ENCODE measurements at places on chromosomes 12 and 14.

- DNase-seq: no peak
Observed at GRCh38 chr14:87869619-87870583, 123.1 kb downstream of the GALC start.

DNA sequence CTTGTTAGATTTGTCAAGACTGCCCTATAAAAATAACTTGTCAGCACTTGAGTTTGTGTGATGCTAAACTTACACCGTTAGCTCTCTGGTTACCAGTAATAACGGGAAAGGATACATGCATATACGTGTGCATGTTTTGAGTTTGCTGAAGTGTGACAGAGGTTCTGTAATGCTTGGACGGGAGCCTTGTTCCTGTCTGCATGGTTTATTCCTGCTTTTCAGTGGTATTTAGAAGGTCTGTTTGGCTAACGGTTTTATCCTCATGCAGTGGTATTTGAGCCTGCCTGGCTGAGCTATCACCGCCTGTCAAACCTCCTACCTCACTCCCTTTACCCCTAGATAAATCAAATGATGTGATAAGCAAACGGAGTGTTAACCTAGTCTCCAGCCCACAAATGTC is 305.6 kb downstream of the GALC start:
- DNase-seq: no peak

DNA sequence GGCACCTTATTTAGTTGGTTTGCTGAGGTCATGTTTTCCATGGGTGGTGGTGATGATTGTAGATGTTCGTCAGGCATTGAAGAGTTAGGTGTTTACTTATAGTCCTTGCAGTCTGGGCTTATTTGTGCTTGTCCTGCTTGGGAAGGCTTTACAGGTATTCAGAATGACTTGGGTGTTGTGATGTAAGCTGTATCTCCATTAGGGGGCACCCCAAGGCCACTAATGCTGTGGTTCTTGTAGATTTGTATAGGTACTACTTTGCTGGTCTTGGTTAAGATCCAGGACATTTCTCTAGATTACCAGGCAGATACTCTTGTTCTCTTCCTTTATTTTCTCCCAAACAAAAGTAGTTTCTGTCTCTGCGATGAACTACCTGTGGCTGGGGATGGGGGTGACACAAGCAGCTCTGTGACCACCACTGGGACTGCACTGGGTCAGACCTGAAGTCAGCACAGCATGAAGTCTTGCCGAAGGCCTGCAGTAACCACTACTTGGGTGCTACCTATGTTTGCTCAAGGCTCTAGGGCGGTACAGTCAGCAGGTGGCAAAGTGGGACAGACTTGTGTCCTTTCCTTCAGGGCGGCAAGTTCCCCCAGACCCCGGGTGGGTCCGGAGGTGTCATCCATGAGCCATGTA is 35.8 kb upstream of the FBXO33 start:
- DNase-seq: no peak

DNA sequence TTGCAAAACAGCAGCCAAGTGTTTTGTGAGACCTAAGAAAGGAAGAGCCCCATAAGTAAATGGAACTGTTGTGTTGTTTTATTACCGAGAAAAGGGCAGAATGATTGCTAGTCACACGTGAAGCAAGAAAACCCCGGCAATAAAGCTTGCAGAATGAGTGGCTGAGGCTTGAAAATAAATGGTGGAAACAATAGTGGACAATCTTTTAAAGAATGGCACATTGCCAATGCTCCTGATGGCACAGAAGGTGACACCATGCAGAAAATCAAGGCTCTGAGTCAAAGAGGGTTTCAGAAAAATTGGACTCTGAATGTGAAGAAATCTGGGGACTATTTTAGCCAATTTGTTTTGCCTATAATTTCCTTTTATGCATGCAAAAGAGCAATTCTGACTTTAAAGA is 4.0 kb upstream of the AQP2 start:
- no peak for DNase-seq

DNA sequence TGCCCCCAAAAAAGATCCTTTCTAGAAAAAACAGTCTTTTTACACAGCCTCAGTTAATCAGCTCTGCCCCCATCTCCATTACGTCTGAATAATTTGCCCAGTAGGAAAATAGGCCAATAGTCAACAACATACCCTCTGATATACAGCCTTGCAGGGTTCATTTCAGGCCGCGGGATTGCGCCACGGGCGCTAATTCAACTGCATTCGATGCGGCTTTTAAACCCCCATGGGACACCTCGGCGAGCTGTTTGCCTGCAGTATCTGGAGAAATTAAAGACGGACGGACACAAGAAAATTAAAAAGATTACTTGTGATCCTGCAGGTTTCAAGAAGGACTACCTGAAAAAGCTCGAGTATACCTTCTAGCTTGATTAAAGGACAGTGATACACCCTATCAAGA is 36.1 kb downstream of the ERP29 start:
- no peak for DNase-seq

- no peak for DNase-seq
Observed at GRCh38 chr14:56413721-56414120, 165.9 kb upstream of the TMEM260 start.

- no peak for DNase-seq
Observed at GRCh38 chr14:29682789-29683188, 244.9 kb downstream of the PRKD1 start.

GRCh38 chr12:49358483-49359141 is 8.7 kb upstream of the SPATS2 start:
- DNase-seq: no peak

- DNase-seq: no peak
Observed at GRCh38 chr12:124685689-124686369, 118.4 kb upstream of the NCOR2 start.

DNA sequence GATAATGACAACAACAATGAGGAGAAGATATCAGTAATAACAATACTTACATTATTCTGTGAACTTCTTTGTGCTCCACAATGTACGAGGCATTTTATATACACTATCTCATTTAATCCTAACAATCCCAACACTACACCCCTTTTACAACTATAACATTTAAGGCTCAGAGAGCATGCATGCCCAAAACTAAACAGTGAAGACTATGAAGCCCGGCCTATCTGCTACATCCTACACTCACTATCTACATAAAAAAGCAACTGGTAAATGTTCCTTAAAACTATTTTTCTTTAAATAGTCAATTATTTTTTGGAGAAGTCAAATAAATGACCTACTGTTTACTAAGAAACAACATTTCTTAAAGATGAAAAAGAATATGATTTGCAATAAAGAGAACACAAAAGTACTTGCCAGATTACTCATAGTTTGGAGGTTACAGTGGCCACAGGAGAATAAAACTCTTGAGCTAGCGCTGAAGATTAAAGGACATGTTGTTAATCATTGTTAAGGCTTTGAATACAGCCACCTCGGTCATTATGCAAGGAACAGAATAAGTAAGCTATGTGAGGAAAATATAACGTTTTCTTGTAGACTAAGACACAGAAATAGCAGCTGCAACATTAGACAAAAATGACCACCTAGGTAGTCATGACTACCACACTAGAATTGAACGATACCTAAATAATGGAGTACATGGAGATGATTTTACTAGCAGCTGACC is 56.7 kb downstream of the EPS8 start:
- no peak for DNase-seq

GRCh38 chr12:104533134-104533533 is 76.4 kb downstream of the CHST11 start:
- DNase-seq: no peak

DNA sequence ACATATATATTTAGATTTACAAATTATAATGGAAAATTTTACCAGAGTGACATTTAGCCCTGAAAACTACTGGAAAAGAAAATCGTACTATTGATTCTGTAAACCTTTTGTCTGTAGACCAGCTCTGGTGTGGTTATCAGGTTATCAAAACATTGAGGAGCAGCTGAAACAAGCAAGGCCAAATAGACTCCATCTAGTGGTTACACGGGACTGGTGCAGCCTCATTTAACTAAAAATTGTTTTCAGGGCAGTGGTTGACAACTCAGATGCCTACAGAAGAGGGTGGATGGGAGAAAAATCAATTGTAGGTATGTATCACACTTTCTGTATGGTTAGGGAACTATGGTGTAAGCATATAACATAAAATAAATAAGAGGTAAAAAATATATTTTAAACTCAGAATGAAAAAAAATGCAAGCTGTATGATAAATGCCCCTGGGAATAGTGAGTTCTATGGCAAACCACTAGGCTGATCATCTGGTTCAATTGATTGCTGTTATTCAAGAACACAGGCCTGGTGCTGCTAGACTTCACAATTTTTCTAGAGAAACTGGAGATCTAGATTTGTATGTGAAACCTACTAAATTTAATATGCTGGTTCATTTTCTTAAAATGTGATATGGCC is 51.2 kb downstream of the ACSS3 start:
- DNase-seq: no peak

DNA sequence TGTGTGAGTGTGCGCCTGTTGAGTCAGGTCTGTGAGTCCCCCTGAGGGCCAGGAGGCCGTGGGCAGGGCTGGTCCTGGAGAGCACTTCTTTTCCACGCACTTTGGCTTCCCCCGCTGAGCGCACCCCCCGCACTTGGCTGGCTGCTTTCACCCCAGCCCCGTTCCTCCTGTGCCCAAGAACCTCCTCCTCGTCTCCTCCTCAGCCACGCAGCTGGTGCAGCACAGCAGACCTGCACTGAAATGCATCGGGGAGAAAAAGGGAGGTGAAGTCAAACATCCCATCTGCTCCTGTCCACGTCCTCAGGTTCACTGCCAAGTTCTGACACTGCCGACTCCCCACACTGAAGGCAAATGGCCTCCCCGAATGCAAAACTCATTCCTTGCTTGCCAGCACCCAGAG is 362.7 kb upstream of the SFSWAP start:
- no peak for DNase-seq

Measured in stimulated activated naive CD4-positive, alpha-beta T cell (primary cell).